ENCODE measurements at places on chromosomes 11 and 22.

GRCh38 chr22:36280379-36280778, 27.4 kb downstream of the APOL1 start:
- DNase-seq: no peak

DNA sequence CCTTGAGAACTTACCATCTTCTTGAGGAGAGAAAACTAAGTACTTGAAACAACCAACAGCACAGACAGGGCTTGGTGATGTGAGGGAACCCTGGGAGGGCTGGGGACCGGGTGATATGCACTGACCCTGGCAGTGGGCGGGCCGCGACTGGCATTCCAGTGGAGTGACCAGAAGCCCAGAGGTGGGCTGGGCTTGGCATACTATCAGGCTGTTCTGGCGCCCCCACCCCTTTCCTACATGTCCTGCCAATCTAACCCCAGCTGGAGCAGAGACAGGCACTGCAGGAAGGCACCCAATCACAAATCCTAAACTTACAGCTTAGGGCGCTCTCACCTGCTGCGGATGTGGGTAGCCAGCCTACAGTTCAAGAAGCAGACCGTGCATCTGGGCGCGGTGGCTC, 54.0 kb upstream of the GCAT start:
- peak; percentile 74 for DNase-seq

- DNase-seq: no peak
Observed at GRCh38 chr11:120012245-120012644, 125.7 kb downstream of the TRIM29 start.

- no peak for DNase-seq
Observed at GRCh38 chr11:117478126-117478860, 150.6 kb downstream of the CEP164 start.

DNA sequence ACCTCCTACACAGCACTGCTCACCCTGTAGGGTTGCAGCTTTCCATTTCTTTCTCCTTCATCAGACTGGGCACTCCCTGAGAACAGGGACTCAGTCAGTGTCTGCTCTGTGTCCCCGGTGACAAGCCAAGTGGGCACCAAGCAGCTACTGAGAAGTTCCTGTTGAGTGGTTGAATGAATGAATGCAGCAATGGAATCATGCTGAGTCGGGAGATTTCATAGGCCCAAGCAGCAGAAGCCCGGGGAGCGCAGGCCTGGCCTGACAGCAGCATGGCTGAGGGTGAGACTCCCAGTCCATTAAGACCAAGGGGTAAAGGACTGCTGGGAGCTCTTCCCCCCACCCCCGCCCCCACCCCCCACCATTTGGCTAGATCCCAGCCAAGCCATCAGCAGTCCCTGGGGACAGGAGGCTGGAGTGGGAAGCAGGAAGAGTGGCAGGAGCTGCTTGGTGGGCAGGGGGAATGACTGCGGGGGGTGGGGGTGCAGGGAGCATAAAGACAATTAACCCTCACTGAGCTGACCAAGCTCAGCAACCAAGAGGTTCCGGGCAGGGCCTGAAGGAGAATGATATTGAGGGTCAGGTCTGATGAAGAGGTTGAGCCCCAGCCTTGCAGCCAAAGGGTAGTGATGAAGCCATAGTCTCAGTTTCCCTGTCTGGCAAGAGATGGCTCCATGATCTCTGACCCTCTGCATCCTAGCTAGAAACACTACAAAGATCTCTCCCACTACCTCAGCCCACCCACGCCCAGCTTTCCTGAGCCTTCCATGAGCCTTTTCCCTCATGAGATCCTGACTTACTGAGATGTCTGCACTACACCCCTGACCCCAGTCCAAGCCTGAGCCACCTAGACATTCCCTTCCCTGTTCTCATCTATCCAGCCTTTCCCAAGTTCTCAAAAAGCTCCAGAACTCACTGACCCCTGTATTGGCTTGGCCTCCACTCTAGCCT, 2.8 kb downstream of the PDE2A start:
- no peak for DNase-seq

- DNase-seq: peak; percentile 97
Observed at GRCh38 chr11:65890324-65891218, at the start of gene CCDC85B. CCDC85B (plus strand) TSS chr11:65890673; CDS start chr11:65890784, 111 bp downstream.

DNA sequence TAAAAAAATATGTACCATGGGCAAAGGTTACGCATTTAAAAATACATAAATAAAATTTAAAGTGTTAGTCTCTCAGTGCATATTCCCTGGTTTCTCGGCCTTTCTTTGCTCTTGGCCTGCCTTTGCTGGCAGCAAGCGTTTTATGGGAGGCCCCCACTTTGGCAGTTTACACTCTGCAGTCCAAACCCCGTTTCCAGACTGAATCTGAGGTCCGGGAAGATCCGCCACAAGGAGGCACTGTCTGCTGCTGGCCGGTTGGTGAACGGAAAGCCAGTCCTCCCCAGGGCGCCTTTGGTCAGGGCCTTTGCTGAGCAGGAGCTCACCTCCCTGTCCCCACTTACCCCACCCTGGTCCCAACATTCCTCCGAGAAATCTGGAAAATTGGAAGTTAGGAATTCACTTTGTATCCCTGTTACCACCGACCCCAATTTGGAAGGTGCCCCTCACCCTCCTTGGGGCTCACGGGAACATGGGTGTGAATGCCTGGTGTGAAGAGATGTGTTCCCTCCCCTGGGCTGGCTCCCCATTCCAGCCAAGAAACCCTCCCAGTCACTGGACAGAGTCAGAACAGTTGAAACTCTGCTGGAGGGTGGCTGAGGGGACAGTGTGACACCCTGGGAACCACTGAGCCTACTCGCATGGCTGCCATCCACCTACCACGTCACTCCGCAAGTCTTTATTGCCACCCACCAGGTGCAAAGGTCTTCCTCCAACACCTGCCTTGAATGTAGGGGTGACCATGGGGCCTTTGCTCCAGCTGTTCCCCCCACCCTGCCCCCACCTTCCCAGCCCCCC, 9.4 kb upstream of the SF1 start:
- DNase-seq: no peak

- no peak for DNase-seq
Observed at GRCh38 chr11:68044898-68045351, 6.1 kb downstream of the TCIRG1 start.

DNA sequence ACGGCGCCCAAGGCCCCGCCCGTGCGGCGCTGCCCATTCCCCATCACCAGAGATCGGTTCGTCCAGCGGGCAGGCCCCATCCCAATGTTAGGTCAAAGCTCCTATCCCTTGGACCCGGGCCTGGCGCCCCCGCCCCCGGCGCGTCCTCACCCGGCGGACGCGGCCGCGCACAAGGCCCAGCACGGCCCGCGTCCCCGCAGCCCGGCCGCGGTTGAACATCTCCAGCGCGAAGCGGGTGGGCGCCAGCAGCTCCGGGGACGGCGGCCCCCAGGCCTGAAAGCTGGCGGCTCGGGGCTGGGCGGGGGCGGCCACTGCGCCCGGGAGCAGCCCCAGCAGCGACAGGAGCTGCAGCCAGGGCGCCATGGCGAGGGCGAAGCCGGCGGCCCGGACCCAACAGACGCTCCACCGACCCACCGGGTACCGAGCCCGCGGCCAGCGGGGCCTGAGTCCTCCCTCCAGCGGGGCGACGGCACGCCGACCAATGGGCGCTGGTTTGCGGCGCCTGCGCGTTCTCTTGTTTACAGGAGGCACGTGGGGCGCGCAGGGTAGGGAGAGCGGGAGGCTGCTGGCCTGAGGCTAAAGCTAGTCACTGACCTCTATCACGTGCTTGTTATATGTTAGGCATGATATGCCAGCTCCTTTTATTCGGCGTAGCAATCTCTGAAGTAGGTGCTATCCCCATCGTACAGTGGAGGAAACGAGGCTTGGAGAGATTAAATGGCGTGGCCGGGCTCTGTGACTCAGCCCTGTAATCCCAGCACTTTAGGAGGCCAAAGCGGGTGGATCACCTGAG, at the start of gene CTSF:
TSS of gene CTSF (minus strand) at position 483 of the 793 bp plus-strand sequence. CDS start at position 363, 120 bp downstream.
- DNase-seq: peak; percentile 72

GRCh38 chr11:12508151-12508751, 130.9 kb downstream of the PARVA start:
- peak; percentile 86 for DNase-seq

DNA sequence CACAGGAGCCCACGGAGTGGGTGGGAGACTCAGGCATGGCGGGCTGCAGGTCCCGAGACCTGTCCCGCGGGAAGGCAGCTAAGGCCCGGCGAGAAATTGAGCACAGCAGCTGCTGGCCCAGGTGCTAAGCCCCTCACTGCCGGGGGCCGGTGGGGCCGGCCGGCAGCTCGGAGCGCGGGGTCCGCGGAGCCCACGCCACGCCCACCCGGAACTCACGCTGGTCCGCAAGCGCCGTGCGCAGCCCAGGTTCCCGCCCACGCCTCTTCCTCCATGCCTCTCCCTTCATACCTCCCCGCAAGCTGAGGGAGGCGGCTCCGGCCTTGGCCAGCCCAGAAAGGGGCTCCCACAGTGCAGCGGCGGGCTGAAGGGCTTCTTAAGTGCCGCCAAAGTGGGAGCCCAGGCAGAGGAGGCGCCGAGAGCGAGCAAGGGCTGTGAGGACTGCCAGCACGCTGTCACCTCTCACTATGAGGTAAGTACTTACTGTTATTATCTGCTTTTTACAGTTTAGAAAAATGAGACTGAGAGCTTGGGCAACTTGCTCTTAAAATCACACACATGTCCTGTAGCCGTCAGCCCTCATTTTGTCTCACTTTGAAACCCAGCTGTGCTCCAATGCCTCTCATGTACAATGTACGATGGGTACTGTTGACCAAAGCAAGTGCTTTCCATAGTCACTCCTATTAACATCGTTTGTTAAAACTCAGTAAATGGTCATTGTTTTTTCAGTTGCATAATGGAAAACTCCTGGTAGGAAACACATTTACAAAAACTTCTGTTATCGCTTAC, 12.2 kb upstream of the OR10D3 start:
- no peak for DNase-seq

DNA sequence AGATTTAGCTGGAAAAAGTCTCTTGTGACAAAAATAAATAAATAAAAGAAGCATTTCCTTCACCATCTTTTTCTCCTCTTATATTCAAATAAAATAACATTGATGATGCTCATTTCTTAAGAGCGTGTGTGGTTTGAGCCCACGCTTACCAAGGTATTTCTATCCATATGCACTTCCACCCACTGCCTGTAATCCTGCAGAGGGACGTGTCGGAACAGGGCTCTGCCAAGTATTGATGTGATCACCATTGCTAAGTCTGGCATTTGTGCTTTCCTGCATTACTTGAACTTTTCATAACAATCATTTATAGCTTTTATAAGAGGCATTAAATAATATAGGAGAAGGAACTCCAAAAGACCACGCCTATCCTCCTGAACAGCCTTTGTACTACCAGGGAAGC, 107.6 kb downstream of the SHANK2 start:
- no peak for DNase-seq

DNA sequence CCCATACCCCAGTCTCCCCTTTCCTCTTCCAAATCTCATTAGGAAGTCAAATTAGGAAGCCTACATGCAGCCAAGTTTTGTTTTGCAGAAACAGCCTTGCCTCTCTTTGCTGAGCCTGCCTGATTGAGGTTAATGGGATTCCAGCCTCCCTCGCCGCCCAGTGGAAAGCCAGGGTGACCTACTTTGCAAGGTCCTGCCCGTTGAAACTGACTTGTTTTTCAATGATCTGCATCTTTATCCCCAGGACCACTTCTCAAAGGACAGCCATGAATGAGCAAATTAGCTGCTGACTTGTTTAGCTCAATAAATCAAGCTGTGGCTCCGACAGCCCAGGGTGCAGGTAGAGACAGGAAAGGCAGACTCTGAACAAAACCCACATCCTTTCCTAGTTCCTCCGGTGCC, 110.4 kb downstream of the RRAS2 start:
- no peak for DNase-seq

- DNase-seq: peak; percentile 26
Observed at GRCh38 chr22:37242395-37242918, 1.6 kb downstream of the RAC2 start.

- no peak for DNase-seq
Observed at GRCh38 chr11:69073469-69073868, 24.7 kb downstream of the TPCN2 start.

- peak; percentile 23 for DNase-seq
Observed at GRCh38 chr11:46386674-46387073, 4.9 kb downstream of the CHRM4 start.

DNA sequence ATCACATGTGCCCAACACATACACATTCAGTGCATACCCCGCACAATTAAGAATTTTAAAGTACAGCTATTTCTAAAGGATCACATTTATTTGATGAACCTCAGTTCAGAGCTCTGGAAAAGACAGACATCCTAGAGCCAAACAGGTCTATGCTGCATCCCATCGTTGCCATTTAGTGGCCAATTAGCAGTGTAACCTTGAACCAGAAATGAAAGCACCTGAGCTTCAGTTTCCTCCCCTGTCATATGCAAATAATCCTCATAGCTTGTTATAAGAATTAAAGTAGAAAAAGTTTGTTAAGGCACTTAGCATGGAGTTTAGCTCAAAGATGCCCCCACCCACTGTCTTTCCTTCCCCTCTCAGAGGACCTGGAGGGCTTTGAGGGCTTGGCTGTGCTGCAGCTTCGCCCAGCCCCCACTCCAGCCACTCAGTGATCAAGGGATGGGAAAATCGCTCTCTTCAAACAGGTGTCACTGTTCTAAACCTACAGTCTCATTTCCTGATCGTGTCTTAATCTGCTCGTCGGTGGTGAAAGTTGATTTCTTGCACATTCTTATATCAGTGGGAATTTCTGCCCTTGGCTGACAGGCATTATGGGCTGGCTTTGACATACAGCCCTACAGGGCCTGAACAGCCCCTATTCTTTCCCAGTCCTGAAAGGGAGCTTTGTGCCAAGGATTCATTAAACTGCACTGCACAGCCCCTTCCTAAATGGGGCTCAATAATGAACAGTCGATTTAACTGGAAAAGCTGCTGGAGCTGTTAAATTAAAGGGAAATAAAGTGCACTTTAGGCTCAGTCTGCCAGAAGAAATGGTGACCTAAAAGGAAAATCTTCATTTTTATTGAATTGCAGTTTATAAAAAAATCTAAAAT, 23.3 kb upstream of the FAM181B start:
- no peak for DNase-seq

DNA sequence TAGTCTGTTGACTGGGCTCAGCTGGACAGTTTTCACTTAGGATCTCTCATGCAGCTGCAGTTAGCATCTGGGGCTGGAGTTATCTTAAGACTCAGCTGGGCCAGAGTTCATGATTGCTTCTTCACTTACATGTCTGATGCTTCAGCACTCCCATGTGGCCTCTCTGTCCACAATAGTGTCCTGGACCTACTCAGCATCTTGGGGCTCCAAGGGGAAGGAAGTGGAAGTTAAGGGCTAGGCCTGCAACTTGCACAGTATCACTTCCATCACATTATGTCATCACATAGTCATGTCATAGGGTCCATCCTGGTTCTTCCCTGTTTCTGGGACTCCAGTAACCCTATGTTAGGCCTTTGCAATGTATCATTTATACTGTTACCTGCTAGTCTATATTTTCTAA, 115.9 kb downstream of the C11orf65 start:
- no peak for DNase-seq

DNA sequence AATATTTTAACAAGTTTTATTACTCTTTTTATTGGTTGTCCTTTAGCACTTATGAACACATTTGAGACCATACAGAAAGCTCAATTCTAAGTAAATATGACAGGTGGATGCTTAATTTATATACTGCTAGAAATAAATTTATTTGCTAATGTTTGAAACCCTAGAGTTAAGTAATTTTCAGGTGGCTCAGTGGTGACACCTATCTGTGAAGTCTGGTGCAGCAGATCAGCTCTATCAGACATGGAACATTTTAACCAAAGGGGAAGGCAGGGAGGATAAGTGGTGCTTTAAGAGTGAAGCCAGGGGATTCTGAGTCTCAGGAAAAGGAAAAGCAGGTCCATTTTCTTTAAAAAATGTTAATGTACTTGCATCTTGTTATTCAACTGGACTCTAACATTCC, 175.8 kb downstream of the DSCAML1 start:
- DNase-seq: peak; percentile 6

- DNase-seq: peak; percentile 29
Observed at GRCh38 chr11:44627911-44628729, 62.7 kb downstream of the CD82 start.

GRCh38 chr11:122523846-122524805, 131.4 kb upstream of the UBASH3B start:
- DNase-seq: no peak

All from foreskin fibroblast (primary cell).